ENCODE measurements at places on chromosomes 13 and 19.

- no peak for DNase-seq
Measured at GRCh38 chr13:50934735-50935435, 25.3 kb downstream of the RNASEH2B start.

DNA sequence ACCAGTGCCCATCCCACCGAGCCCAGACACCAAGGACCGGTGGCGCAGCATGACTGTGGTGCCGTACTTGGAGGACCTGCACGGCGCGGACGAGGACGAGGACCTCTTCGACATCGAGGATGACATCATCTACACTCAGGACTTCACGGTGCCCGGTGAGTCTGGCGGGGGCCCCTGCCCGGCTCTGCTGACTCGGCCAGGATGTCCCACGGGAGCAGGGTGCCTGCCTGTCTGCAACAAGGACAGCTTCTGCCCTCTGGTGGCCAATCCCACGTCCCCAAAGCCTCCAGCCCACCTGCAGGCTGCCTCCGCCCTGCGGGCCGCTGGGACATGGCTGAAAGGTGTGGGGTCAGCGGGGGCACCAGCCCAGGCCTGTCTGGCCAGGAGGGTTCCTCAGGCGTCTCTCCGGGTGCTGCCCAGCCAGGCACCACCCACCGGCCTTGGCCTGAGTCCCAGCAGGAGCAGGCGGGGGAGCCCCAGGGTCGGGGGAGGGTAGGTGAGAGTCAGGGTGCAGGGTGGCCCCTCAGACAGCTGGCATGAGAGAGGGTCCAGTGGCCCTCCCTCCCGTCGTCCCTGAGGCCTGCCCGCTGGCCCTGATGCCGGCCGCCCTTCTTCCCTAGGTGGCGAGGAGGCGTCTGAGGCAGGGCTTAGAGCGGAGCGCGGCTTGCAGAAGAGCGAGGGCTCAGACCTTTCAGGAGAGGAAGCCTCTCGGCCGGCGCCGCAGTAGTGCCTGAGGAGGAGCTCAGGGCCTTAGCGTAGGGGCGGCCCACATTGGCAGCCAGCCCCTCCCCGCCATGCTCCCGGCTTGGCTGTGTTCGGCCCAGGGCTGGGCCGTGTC, 14.6 kb downstream of the CBARP start:
- no peak for DNase-seq

DNA sequence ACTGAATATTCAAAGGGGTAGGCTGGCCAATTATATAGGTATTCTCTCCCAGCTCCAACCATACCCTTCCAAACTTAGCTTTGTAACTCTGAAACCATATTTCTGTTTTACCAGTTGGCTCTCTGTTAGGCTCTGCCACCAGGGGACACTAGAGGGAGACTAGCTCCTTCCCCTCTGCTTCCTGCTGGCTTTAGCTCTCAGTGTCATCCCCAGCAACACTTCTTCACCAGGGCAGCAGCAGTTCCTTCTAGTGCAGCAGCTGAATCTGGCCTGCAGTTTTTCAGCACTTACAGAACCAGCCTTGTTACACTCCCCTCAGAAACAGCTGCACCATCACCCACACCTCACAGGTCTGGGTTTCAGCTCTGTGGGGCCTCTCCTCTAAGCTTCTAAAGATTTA, 51.0 kb upstream of the DOCK9 start:
- peak; percentile 28 for DNase-seq

GRCh38 chr13:95245071-95245470, 56.2 kb downstream of the ABCC4 start:
- DNase-seq = no peak

- no peak for DNase-seq
Measured at GRCh38 chr13:28532388-28533124, 37.6 kb upstream of the FLT1 start.

GRCh38 chr13:19185086-19185864, 3.7 kb upstream of the TUBA3C start:
- no peak for DNase-seq

- no peak for DNase-seq
Measured at GRCh38 chr19:14480700-14481079, 5.5 kb upstream of the PTGER1 start.

DNA sequence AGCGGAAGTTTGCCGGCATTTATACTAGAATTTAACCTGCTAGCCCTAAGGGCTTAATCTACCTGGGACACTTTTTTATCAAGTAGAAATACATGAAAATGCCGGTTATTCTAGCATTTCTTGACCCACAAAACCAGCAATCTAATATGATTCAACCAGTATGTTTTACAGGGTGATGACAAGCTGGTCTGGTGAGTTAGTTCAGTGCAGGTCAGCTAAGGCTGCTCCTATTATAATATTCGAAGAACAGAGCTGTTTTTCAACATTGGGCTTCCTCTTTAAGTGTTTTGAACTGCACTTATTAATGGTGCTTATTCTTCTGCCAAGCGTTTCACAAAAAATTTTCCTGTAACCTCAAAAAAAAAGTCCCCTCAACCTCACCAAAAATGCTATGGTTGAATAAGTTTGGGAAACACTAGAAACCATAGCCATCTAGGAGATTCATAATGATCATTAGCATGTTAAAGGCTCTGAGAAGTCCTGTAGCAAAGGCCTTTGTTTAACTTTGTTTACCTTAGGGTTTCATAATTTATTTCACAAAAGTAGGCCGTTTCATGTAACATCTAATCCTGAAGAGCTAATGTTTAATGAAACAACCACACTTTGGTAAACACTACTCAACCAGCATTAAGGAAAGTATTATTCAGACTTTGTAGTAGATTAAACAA, 526.6 kb downstream of the KLF12 start:
- no peak for DNase-seq

DNA sequence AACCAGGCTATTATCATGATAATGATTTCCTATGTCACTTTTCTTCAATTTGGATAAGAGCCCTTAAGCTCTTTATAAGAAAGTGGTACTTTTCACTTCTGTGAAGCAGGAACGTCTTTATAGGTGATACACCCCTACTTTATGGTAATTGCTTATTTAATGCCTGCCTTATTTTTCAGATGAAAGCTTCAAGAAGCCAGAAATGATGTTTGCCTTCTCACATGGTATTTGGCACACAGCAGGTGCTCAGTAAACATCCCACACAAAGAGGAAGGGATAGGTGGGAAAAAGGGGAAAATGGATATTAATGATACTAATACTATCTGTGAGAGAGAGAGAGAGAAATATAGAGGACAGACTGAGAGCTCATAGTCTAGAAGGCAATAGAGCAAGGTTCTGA, 29.0 kb upstream of the WASF3 start:
- no peak for DNase-seq

- DNase-seq = no peak
Measured at GRCh38 chr19:29255006-29255405, 42.1 kb upstream of the UQCRFS1 start.

DNA sequence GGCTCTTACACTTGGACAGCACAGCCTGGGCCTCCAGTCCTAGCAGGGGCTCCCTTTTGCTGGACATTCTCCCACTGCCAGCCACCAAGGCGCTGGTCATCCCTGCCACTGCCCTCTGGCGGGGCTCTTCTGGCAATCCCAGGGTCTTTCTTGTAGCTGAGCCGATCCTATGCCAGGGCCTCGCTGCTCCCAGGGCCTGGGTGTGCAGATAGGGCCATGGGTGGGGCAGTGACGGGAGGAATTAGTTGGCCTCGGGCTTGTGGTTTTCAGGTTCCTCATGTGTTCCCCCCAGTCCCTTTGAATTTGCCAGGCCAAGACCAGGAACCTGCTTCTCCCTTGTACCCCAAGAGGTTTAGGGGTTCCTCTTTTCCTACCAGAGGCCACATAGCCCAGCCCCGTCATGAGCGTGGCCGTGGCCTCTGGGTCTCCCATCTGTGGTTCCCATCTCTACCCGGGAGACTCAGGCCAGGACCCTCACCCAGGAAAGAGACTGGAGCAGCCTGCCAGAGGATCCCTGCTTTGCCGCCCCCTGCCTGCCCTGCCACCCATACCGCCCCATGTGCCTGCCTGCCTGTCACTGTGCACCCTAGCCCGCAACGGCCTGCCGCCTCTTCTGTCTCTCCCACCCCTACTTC, 26.2 kb downstream of the TMED1 start:
- DNase-seq = no peak

- no peak for DNase-seq
Measured at GRCh38 chr19:14006766-14007562, 844 bp upstream of the RFX1 start.

GRCh38 chr13:105177265-105177900, 1358.1 kb downstream of the EFNB2 start:
- DNase-seq = no peak

DNA sequence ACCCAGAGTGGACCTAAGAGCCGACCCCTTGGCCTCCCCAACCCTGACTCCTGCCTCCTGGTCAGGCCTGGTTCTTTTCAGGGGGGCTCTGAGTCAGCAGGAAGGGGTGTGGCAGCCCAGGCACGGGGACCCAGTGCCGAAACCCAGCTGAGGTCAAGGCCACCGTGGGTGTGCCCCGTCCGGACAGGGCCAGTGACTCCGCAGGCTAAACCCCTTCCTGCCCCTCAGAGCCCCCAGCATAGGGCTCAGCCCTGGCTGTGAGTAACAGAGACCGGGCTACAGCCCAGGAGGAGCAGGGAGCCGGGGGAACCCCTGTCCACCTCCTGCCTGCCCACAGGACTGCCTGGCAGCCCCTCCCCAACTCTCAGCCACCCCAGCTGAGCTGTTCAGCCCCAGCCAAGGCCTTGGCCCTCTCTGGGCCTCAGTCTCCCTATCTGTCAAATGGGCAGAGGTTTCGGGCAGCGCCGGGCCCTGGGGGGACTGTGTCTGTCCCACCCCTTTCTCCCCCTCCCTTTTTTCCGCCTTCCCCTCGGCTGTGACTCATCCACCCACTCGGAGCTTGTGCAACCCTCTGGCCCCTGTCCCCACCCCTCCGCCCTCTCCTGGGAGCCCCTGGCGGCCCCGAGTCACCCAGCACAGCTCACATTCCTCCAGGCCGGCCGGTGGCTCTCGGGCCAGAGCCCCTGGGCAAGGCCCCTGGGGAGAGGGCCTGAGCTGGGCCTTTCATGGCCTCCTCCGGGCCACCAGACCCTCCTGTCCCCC, 8.6 kb downstream of the ZBTB7A start:
- DNase-seq = peak; percentile 76

DNA sequence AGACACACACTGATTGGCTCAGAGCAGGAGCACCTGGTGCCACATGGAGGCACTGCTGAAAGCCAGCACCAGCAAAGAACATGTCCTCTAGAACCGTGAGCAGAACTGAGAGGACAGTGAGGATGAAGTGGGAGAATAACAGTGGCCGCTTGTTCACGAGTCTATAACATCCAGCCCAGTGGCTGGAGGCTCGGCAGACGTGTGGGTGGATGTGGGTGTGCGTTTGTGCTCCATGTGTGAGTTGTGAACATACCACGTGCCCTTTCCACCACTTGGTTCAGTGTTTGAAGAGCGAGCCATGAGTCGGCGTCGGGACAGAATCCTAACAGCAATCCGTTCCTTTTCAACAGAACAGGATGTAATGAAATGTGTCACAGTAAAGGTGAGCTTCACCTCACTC, 113.0 kb downstream of the SOX1 start:
- DNase-seq = no peak

DNA sequence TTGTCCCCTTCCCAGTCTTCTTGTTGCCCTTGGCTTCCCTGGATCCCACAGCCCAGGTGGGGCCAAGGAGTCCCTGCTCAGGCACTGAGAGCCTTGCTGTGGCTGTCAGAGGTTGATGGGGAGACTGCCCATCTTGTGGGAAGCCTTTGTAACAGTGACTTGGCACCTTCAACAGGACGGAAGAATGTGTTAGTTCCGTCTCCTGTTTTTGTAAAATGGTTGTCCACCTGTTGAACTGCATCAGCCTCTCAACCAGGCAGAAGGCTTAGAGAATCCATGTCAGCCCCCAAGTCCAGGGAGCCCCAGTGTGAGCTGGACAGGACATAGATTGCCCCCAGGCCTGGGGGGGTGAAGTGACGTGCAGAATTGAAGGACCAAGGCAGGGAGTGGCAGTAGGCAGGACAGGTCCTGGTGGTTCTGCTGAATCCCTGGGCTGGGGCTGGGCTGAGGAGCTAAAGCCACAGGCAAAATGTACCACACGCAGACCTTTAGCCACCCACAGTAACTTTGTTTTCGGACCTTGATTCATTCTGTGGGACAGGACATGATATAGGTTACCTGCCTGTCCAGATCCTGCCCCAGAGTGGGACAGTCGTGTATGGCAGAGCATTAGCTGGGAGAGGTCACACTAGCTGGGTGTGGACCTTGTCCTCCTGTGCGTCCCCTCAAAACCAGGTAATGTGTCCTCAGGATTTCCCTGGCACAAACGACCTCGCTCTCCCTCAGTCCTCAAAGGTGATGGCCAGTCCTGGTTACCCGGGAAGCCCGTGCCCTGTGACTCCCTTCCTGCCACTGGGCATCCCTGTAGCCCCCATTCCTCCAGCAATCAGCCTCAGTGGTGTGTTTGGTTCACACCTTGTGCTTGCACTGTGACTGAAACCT, 47.0 kb downstream of the GATAD2A start:
- DNase-seq = no peak

- no peak for DNase-seq
Measured at GRCh38 chr13:109869312-109870237, 83.2 kb upstream of the IRS2 start.

- no peak for DNase-seq
Measured at GRCh38 chr13:34255711-34256110, 437.8 kb downstream of the RFC3 start.

DNA sequence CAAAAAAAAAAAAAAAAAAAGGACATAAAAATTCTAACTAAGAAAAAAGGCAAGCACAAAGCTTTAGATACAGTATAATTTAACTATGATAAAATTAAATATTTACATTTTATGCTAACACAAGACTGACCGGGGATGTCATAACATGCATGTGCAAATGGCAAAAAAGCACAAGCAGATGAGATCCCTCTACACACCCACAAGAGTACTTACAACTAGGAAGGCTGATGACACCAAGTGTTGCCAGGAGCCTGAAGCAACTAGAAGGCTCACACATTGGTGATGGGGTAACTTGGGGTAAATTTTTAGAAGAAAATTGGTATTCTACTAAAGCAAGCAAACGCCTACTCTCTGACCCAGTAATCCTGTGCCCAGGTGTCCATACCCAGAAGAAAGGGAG, 6.7 kb downstream of the PCID2 start:
- no peak for DNase-seq

DNA sequence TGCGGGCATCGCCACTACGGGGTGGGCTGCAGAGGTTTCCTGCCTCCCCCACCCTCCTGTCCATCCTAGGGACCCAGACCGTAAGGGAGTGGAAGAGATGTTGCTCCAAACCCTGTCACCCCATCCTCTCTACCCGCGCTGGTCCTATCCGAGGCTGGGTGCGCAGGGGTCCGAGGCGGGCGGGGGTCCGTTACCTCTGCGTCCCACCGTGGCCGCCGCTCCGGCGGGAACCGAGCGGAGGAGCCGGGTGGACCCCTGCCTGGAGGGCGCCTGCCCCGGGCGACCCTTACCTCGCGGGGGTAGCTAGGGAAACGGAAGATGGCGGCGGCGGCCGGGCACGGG, at the start of gene DGKH:
Gene DGKH (plus strand): TSS at position 307 of the 342 bp plus-strand sequence. CDS start 126 bp downstream, outside the sequence.
- DNase-seq = no peak

GRCh38 chr13:59384154-59384553, 779.6 kb downstream of the DIAPH3 start:
- no peak for DNase-seq

DNA sequence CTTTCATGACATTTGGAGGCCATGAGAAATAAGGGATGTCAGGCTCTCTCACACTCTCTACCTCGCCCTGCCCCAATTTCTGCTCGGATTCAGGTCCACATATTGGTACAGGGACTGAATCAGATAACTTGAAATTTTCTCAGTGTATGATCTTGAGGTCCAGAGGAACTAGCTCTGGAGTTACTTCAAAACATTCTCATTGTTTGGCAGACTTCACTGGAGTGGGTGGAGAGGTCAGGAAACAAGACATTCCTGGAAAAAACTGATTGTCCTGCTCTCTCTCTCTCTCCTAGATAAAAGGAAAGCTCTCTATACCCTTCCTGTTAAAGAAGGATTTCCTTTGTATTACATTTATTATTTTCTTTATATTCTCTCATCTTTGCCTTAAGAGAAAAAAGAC, 428.1 kb upstream of the DACH1 start:
- no peak for DNase-seq

Measured in activated CD8-positive, alpha-beta memory T cell treated with anti-CD3 and anti-CD28 coated beads, Interleukin-2, amount 50 U/mL, for 4 hours (primary cell).